ENCODE measurements at places on chromosomes 5 and 9.

DNA sequence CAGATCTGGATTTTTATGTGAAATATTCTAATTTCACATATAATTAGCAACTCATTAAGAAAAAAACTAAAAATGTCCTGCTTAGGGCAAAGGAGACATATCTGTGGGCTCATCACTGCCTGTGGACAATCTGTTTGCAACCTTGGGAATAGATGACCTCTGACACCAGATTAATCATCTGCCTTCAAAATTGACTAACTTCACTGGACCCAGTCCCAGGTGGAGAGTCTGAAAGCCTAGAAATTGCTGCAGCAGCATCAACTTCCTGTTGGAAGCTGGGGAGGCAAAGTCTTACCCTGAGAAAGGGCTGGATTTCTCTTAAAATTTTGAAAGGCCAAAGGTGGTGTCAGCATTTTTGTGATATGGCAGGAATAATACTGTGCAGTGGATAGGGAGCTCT is 76.3 kb upstream of the TNC start:
- DNase-seq: no peak

DNA sequence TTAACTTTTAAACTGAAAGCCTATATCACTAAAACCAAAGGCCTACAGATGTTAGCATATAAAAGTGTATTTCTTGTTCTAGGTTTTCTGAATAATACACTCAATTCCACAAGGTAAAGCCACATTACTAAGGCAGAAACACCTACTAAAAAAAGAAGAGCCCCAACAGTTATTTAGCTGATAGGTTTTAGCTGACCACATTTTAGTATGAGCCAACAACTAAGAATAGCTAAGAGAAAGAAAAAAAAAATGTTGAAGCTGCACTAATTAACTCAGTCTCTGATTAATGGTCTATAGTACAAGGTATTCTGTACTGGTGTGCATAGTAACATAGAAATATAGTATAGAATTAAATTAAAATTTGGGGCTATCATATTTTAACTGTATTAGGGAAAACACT is 23.5 kb downstream of the ZFR start:
- DNase-seq: no peak

DNA sequence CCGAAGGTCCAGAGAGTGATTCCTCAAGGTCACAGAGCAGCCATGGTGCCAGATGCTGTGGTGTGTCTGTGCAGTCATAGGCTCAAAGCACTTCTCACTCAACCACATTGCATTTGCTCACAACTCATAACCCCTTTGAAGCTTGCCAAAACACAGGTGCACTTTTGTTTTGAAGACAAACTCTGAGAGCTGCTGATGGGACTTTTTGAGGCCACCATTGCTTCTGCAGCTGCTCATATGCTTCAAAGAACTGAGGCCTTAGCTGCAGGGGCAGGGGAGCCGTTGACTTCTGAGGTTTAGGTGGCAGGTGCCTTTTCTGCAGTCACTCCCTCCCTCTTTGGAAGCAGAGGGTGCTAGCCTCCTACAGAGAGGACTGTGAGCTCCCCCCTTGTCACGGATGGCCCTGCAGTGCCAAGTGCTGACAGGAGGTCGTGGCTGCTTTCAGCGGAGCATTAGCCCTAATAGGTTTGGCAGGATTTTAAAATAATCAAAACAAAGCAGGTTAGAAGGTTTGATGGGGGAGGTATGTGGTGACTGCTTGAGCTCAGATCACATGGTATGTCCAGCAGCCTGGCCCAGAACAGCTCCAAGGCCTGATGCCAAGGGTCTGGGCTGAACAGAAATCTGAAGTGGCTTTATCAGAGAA is 232.1 kb downstream of the MAN2A1 start:
- no peak for DNase-seq

GRCh38 chr9:118984607-118985006 is 384.6 kb downstream of the BRINP1 start:
- DNase-seq: no peak

DNA sequence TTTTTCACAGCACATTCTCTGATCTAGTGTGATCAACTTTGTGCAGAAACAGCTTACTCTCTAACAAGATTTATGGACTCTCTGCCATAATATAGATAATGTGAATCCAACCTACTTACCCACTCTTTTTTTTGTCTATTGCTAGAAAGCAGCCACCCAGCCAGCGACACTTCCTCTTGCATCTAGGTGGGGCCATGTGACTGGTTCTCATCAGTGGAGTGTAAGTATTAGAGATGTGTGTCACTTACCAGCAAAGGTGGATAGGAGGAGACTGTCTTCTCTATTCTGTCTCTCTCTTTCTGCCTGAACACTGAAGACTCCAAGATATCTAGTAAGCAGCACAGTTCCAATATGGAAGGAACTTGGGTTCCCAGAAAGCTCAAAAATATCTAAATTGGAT is 174.8 kb downstream of the MCTP1 start:
- peak; percentile 11 for DNase-seq

DNA sequence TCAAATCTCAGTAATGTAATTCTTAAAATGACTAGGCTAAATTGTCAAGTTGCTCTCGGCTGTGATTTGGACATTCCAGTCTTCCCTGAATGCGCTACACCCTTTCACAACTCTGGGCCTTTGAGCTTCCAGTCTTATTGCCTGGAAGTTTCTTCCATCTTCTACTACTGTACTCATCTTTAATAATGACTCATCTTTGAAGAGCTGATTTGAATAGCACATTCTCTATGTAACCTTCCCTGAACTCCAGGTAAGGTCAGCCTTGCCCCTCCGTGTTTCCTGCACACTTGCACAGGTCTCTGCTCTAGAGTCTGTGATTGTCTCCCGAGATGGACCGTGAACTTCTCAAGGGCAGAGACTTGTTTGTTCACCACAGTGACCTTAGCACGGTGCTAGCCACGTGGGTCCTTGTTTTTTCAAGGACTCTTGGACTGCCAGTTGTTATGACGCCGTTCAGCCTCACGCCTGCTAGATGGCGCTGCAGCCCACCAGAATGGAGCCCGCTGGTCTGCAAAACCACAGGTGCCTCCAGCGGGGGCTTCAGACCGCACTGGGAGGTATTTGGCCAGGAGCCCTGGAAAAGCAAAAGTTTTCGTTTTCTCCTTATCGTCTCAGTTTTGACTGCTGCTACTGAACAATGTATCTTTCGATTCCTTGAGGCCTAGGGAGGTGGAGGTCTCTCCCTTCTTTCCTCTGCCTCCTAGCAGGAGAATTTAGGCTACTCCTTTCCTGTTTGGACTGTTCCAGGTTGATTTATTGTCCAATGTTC is 44.4 kb downstream of the SEC61B start:
- peak; percentile 78 for DNase-seq

- no peak for DNase-seq
Measured at GRCh38 chr9:132201139-132201538, 39.3 kb downstream of the NTNG2 start.

DNA sequence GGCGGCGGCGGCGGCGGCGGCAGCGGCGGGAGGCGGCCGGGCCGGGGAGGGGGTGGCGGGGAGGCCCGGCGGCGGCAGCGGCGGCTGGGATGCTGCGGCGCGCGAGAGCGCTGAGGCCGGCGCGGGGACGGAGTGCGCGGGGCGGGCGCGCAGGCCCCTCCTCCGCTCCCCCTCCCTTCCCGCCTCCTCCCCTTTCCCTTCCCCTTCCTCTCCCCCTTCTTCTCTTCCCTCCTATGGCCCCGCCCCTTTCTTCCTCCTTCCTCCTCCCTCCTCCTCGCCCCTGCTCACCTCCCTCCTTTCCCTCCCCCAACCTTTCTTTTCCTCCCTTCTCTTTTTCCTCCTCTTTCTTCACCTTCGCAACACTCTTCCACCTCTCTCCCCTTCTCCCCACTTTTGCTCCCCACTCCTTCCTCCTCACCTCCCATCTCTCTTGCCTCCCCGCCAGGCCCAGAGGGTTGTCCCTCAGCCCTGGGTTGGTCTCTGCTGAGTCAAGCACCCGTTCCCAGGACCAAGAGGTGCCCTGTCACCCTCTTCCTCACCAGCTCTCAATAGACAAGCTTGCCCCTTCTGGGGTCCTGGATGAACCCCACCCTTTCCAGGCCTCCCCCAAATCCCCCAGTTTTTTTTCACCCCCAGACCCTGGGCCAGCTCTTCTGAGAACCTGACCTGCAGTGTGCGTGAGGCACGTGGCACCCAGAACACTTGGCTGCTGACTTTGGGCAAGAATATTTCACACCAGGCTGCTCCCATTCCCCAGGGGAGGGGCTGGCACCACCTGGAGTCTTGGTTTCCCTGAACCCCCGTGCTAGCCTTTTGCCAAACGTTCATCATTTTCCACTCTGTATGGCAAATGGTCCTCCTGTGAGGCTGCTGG is at the start of gene SEMA4D:
SEMA4D (minus strand) TSS at position 136 of the 874 bp plus-strand sequence. CDS start 92,657 bp downstream, outside the sequence.
- DNase-seq: peak; percentile 79

GRCh38 chr9:129467739-129468666 is 152.9 kb downstream of the C9orf50 start:
- no peak for DNase-seq

DNA sequence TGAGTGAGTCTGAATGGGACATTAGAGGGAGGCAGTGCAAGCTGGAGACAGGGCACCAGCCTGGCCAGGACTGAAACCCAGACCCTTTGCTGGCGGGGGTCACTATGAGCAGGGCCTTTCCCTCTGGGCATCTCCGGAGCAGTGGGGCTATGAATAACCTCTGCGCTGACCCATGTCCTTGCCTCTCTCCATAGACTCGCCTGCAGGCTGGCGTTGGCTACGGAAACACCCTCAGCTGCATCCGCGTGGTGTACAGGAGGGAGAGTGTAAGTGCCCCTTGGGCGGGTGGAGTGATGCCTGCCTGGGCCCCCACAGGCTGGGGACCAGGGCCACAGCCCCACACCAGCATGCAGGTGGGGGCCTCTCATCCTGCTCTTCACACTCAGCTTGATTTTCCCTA is 15.8 kb downstream of the SLC25A48 start:
- no peak for DNase-seq

- peak; percentile 55 for DNase-seq
Measured at GRCh38 chr5:74257645-74258313, 382.7 kb downstream of the ENC1 start.

DNA sequence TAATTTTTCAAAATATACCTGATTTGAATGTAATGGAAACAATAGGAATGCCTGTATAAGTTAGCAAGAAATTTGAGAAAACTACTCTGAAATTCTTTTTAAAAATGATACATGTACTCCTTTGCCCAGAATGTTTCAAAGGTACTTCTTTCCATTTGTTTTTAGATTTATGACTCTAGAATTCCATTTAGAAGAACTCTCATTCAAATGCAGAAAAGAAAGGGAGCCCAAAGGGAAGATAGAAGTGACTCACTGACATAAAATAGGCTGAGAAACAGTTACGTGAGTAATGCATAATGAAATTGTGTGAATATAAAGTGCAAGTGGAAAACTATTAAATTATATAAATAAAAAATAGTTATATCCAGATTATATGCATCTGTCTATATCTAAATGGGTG is 926.3 kb downstream of the TAF11L14 start:
- DNase-seq: no peak

GRCh38 chr5:54281960-54282692 is 28.2 kb downstream of the ARL15 start:
- DNase-seq: no peak

DNA sequence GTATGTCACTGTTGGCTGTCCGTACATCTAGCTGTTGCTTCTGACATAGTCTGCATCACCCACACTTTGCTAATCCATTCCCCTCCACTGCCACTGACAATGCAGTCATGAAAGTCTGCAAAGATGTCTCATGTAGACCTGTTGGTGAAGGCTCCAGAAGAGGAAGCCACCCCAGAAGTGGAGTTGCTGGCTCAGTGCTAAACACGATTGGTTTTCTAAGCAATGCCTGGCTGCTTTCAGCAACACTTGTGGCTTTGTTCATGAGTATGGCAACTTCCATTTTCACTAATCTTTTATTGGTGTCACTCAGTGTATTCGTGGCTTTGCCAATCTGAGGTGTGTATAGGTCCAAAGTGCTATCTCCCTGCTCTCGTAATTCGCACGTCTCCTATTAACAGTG is 288.1 kb downstream of the GADD45G start:
- DNase-seq: no peak

GRCh38 chr5:125138266-125138665 is 391.8 kb upstream of the ZNF608 start:
- DNase-seq: no peak

DNA sequence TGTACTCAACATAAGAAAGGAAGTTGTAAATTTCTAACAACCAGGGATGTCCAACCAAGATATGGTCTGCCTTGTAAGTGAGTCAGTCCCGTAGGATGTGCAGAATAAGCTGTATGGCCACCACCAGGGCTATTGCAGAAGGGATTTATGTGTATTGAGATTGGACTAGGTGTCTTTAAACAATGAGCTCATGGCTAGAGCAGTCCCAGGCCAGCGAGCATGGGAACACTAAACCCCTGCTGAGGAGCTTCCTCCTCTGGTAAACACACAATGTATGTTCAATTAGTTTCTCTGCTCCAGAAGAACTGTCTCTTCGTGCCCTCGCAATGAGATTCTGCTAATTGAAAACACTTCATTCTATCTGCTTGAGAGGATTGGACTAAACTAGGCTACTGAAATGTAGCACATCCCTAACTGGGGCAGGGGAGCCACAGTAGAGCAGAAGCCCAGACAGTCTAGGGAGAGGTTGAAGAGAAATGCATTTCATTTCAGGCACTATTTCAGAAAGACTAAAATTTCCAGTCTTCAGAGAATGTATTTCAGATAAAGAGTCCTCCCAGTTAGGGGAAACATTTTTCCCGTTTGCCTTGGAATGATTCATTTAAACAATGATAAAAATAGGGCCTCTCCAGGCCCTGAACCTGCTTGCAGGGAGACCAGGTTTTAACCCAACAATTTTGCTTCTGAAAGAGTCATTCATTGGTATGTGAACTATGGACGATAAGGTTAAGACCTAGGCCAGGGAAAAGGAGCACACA is 154.7 kb downstream of the FAM114A2 start:
- no peak for DNase-seq

GRCh38 chr5:143613329-143613728 is 198.6 kb upstream of the HMHB1 start:
- no peak for DNase-seq

GRCh38 chr5:29662876-29663275 is 1530.6 kb upstream of the CDH6 start:
- DNase-seq: no peak

- peak; percentile 72 for DNase-seq
Measured at GRCh38 chr5:177507596-177508220, 1.9 kb downstream of the DOK3 start.

DNA sequence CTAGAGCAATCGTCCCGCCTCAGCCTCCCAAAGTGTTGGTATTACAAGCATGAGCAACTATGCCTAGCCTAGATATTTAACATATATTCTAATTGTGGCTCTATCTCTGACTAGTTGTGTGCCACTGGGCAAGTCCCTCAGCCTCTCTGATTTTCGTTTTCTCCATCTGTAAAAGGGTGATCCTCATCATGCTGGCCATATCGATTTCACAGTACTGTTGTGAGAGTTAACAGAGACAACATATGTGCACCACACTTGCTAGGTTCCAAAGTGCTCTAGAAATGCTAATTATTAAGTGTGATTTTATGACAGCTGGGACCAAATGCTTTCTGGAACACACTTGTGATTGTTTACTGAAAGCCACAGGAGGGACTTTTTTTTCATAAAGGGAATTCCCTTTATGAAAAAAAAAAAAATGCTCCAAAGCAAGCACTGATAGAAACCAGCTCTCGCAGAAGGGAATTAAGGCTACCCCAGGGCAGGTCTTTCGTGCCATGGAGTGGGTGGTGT is 78.5 kb upstream of the EPB41L4B start:
- DNase-seq: no peak
